ENCODE measurements at places on chromosomes 5 and 9.

DNA sequence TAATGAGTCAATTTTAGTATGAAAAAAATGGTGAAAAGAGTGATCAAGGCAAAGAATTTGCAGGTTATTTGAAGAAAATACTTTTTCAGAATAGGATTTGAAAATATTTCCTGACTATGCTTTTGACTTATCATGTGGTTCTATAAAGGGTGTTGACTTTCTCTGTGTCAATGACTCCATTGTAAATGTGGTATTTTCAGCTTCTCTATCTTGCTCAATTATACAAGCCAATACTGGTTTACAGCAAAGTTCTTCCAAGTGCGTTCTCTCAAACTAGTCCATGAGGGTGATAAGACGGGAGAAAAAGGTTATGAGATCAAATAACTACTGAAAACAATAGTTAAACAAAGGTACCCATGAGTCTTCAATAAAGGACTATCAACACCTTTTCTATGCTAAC, 21.7 kb downstream of the IL33 start:
- no peak for DNase-seq

- no peak for DNase-seq
Observed at GRCh38 chr5:2009986-2010914, 127.5 kb upstream of the IRX4 start.

DNA sequence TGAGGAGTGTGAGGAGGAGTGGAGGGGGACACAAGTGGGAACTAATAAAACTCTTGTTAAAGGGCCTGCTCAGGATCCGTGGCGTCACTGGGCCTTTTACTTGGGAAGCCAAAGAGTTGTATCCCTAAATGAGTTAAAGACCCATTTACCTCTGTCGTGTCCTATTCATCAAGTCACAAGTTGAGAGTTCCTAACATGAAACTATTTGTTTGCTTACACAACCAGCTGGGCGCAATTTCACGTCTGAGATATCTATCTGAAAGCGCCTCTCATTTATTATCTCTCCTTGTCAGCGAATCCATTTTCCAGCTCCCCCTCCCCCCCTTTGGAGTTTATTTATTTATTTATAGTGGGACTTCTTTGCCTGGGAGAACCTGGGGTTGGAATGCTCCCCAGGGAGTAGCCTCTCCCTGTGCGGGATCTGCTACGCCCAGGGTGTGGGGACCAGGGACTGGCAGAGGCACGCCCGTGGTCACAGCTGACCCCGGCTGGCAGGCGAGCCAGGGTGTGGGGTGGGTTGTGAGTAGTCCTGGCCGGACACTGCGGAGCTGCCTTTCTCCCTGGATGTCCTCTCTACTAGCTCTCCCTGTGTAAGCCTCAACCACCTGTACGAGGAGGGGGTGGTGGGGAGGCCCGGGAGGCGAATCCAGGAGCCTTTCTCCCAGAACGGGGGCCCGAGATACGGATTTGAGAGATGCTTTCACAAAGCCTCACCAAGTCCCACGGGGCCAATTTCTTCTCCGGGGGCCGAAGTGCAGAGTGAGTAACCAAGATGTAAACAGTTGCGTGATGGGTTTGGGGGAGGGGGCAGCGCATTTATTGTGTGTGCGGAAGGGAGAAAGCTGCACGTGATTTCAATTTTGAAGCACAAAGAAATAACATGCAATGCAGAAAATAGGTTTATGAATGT, 15.3 kb downstream of the NR2F1 start:
- DNase-seq: no peak

DNA sequence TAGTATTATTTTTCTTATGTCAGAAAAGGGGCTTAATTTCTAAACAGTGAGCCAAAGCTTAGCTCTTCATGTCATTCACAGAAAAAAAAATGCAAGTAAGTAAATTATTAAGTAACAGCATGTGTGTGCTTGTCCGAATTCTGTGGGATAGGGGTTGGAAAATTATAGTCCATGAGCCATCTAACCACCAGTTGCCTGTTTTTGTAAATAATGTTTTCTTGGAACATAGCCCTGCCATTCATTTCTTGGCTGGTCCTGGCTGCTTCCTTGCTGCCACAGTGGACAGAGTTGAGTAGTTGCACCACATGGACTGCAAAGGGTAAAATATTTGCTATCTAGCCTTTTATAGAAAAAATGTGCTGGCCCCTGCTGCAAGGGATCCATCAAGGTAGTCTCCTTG, 513.7 kb upstream of the WWC1 start:
- DNase-seq: no peak

- DNase-seq: no peak
Observed at GRCh38 chr5:108216890-108217289, 165.0 kb downstream of the FBXL17 start.

DNA sequence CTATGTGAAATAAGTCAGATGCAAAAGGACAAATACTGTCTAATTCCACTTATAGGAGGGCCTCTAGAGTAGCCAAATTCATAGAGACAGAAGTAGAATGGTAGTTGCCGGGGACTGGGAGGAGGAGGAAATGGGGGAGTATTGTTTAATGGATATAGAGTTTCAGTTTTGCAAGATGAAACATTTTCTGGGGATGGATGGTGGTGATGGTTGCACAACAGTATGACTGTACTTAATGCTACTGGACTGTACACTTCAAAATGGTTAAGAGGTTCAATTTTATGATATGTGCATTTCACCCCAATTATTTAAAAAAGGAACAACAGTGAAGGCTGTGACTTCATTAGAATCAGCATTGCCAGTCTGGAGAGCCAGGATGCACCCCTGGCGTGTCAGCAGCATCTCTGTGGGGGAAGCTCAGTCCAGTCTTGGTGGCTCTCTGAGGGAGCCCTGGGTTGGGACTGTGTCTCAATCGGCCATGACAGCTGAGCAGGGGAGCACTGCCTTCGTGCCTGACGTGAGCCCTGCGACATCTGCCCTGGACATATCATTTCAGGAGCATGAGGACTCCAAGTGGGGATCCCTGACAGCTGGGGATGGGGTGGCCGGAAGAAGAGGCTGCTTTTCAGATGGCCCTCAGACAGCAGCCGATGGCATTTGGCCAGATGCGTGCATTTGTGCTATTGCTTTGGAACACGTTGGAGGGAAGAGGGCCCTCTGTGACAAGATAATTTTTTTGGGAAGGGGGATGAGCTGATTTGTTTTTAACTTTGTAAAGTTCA, 130.8 kb upstream of the STC2 start:
- no peak for DNase-seq

DNA sequence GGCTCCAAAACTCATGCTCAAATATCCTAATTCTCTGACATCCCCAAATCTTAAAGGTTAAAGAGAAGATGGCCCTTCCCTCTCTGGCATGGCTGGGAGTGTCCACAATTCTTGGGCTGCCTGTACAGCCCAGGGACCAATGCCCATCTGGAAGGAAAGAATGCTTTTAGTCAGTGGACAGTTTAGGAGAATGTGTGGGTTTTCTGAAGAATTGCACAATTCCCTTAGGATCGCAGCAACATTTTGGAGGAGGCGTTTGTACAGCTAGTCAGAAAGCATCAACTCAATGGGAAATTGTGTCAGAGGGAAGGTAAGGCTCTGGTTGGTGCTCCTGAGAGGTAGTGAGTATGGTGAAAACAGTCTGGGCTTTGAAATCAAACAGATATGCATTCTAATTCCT, 15.0 kb downstream of the FAM193B start:
- no peak for DNase-seq

DNA sequence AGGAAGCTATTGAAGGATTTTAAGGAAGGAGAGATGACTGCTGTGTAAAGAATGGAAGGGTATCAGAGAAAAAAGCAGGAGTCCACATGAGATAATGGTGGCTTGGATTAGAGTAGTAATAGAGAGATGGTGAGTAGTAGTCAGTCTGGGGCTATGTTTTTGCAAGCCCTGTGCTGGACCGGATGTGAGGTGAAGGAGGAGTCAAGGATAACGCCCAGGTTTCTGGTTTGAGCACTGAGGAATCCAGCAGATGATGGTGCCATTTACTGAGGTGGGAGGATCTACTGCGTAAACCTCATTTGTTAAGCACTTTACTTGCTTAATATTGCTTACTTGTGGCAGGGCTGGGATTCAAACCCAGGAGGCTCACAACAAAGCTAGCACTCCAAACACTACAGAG, 1.1 kb downstream of the TIGD6 start:
- DNase-seq: no peak

GRCh38 chr9:134851020-134851419, 29.6 kb upstream of the FCN2 start:
- DNase-seq: no peak

DNA sequence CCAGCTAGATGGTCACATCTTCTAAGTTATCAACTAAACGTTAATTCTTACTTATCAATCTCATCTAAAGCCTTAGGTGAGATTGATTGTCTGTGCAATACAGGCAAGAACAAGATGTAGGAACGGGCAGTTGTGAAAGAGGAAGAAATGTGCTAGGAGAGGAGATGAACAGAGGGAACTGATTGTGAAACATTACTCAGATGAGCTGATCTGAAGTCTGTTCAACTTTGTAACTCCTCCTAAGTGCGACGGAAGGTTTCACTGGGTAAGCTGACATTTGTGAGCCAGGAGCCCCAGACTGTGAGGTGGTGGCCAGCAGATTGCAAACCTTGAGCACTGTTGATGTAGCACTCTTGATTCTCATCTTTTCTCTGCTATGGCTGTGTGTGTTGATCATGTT, 204.1 kb downstream of the CD180 start:
- no peak for DNase-seq

- DNase-seq: no peak
Observed at GRCh38 chr9:126516936-126517832, 96.5 kb upstream of the LMX1B start.

GRCh38 chr5:65916066-65916465, 10.3 kb upstream of the ERBIN start:
- DNase-seq: no peak

GRCh38 chr5:122295138-122295537, 16.9 kb upstream of the SNCAIP start:
- no peak for DNase-seq

- no peak for DNase-seq
Observed at GRCh38 chr9:27534658-27535209, 5.1 kb upstream of the MOB3B start.

DNA sequence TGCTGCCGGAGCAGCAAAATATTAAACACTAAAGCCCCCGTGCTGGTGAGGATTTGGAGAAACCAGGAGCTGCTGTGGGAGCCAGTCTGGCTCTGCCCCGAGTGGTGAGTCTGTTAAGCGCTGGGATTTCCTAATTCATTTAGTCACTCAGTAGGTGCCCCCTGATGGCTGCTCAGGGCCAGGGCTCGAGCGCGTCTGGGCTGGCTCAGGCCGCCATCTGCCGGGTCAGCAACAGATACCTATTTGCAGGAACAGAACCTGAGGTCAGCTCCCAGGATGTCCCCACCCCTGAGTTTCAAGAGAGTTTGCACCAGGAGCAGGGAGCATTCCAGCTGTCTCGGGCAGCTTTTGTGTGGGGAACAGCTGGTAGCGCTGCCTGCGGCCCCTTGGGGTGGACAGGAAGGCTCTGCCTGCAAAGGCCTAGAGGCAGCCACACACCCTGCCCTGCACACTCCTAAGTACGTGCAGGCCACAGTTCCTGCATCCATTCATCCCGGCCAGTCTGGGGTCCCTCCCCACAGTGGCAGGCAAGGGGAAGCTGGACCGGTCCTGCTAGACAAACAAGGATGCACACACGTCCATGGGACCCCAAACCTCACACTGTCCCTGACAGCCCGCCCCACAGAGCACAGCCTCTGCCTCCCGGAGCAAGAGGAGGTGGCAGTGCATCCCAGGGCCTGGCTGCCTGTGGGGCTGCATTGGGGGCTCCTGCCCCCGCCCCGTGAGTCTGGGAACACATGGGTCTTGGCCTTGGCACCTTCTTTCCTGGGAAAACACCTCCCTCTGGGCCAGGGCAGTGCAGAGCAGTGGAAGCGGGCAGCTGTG, 83.7 kb downstream of the ADAMTS2 start:
- DNase-seq: no peak

- no peak for DNase-seq
Observed at GRCh38 chr9:14293801-14294200, 20.1 kb downstream of the NFIB start.

DNA sequence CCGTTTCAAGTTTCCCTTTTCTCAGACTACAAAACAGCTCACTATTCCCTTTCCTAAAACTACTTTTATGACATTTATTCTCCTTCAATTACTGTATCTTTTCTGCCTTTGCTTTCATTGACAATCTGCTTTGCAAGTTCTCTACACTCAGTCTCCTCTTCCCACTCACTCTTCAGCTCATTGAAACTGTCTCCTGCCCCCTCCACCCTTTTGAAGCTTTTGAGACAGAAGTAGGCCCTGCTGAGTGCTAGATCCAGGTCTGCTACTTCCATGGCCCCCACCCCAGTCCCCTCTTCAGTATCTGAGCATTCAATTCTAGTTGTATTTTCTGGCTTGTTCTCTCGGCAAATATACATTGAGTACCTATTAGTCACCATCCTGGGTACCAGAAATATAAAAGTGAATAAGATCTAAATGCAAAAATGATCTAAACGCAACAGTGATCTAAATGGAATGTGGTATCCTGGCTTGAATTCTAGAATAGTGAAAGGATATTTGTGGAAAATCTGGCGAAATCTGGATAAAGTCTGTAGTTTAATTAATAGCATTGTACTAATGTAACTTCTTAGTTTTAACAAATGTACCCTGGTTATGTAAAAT, 58.4 kb downstream of the OR2K2 start:
- no peak for DNase-seq

- DNase-seq: no peak
Observed at GRCh38 chr5:38554861-38555260, 1.6 kb downstream of the LIFR start.

- DNase-seq: no peak
Observed at GRCh38 chr9:134431626-134432025, 105.4 kb downstream of the RXRA start.

DNA sequence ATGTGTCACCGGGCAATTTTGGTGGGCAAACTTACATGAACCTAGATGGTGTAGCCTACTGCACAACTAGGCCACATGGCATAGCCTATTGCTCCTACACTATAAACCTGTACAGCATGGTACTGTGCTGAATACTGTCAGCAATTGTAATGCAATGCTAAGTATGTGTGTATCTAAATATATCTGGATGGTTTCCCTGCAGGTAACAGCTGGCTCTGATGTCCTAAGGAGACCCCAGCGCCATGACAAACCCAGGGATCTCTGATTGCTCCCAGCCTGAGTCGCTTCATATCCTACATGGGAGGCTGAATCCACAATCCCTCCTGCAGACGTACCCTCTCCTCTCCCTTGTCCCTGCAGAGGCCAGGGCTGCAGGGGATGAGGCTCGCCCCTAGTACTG, 26.6 kb upstream of the TTLL11 start:
- no peak for DNase-seq

DNA sequence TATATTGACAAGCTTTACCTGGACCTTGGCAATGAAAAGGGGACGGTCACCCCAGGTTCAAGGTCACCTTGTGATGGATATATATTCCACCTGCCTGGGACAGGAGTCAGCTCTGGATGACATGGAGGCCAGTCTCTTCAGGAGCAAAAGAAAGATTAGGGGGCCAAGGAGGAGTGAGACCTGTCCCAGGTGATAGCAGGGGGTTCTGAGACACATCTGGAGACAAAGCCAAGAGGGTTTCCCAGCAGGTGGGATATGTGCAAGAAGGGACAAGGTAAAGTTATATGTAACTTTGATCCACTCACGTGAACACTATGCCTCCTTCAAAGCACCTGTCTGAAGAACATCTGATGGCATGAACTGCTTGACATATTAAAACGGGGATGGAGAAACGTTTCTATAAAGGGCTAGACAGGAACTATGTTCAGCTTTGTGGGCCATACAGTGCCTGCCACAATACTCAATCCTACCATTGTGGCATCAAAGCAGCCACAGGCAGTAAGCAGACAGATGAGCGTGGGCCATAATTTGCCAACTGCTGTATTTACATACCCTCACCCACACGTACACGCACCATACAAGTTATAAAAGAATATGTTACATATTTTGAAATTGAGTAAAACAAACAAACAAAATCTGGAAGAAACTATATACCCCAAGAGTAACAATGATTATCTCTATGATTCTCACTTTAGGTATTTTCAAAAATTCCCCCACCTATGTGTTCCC, 62.9 kb upstream of the ZNF622 start:
- no peak for DNase-seq

Measured in stimulated activated CD4-positive, alpha-beta T cell treated with anti-CD3 and anti-CD28 coated beads, Interleukin-15, amount 100 ng/mL, for 1 hour (primary cell).